ENCODE measurements at places on chromosomes 7 and 10.

DNA sequence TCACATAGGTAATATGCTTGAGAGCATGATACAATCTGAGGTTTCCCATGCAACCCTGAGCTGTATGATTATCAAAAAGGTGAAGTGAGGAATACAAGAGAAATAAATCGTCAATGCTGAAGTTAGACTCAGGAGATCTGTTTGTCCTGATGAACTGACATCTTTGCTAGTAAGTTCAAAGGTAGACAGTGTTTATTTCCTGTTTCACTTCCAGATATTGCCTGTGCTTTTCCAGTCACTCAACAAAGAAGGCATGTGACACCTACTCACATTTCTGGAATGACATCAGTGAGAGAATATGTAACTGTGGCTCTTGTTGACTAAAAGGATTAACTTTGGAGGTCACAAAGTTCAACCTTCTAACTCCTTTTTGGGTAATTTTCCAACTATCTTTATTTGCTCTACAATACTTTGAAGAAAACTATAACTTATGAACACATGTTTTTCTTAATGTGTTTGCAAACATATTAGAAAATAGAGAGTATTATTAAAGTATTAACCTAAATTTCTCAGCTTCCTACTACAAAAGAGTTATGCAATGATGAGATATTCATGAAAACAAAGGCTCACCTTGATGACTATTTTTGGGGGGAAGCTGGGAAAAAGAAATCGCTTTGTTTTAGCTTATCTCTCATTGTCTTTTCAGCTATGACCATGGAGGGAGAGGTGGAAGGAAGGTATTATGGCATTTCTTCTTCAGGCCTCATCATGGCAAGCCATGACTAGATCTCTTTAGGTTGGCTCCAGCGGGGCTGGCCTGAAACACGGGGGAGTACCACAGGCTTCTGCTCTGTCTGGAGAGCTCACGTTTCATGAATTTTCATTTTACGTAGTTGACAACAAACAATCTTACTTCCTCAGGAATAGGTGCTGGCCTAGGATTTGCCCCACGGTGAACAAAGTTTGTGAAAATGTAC, 214.7 kb upstream of the SLC26A5 start:
- DNase-seq = no peak

DNA sequence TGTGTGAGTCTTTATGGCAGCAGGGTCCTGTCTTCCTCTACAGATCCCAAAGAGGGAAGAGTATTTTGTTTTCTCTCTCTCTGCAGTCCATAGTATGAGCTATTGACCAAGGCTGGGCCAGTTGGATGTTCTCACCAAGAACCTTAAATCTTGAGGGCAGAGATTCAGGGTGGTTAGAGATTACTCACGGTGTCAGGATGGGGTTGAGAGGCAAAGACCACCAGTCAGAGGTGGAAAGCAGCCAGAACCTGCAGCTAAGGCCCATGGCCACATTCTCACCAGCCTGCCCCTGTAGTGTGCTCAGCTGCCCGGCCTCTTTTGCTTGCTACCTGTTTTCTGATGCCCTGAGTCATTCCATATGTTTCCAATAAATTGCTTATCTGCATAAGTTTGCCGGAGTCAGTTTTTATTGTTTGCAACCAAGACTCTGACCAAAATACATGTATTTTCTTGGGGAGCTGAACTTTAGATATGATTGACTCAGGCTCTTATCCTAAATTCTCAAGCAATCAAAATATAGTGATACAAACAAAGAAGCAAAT, 67.0 kb downstream of the MAP3K8 start:
- no peak for DNase-seq

DNA sequence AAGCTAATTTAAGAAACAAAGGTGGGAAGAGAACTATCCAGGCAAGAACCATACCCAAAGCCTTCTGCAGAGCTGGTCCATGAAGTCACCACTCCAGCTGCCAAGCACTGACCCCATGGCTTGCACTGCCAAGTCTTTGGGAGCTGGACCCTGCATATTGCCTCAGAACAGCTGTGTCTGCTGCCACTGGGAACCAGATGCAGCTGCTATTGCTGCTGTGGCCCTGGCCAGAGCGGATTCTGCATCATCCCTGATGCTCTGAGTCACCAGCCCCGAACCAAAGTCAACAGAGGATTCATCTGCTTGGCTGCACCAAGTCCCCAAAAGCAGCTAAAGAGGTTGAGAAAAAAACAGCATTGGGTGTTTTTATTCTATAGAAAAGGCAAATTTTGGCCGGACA, 39.2 kb upstream of the GSAP start:
- no peak for DNase-seq

- no peak for DNase-seq
Observed at GRCh38 chr7:1127001-1127400, 33.0 kb downstream of the ZFAND2A start.

GRCh38 chr10:80996615-80997193, 459.0 kb downstream of the SH2D4B start:
- DNase-seq = peak; percentile 27

- DNase-seq = no peak
Observed at GRCh38 chr10:22294694-22295093, 21.5 kb upstream of the COMMD3 start.

- no peak for DNase-seq
Observed at GRCh38 chr7:29547421-29547820, 16.2 kb upstream of the PRR15 start.

- DNase-seq = no peak
Observed at GRCh38 chr7:26659121-26659520, 205.3 kb downstream of the SKAP2 start.

- no peak for DNase-seq
Observed at GRCh38 chr7:125561006-125561405, 631.4 kb upstream of the POT1 start.

- DNase-seq = no peak
Observed at GRCh38 chr10:11849277-11849676, 26.1 kb downstream of the PROSER2 start.

GRCh38 chr7:50166997-50167965, 74.2 kb upstream of the ZPBP start:
- DNase-seq = no peak

DNA sequence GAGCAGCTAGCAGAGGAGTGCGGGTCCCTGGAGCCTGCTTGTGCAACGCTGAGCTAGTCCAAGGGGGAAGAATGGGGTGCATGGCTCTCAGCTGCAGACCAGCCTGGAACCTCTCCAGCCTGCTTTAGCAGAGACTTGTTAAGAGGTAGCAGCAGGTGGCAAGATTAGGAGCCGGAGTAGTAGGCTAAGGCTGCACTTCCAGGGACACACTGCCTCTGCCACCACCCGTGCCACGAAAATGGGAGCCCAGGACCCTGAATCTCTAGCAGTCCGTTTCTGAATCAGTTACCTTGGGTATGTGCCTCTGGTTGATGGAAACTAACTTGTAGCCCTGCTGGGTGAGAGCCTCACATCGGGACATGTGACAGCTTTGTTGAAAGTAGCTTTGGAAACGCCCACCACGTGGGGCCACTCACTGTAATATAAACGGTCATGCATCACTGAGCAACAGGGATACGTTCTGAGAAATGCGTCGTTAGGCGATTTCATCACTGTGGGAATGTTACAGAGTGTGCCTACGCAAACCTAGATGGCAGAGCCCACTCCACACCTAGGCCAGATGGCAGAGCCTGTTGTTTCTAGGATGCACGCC, 25.9 kb downstream of the HTRA1 start:
- DNase-seq = peak; percentile 51

DNA sequence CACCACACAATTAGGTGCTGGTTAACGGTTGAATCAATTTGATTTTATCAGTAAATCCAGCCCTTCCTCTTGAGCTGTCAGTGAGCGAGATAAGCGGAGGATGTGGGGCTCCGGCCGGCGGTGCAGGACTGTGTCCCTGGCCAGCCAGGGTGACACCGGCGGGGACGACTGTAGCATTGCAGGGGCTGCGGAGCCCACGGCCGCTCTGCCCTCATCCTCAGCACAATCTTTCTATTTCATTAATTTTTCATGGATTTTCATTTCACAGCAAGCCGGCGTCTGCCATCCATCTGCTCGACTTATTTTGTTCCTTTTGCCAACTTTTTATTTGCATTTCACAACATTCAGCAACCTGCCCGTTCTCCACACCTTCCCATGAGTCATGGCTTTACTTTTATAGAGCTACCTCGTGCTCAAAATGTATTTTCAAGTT, 4.7 kb downstream of the ADARB2 start:
- DNase-seq = no peak

GRCh38 chr10:14584661-14585060, 190.0 kb downstream of the FAM107B start:
- no peak for DNase-seq

DNA sequence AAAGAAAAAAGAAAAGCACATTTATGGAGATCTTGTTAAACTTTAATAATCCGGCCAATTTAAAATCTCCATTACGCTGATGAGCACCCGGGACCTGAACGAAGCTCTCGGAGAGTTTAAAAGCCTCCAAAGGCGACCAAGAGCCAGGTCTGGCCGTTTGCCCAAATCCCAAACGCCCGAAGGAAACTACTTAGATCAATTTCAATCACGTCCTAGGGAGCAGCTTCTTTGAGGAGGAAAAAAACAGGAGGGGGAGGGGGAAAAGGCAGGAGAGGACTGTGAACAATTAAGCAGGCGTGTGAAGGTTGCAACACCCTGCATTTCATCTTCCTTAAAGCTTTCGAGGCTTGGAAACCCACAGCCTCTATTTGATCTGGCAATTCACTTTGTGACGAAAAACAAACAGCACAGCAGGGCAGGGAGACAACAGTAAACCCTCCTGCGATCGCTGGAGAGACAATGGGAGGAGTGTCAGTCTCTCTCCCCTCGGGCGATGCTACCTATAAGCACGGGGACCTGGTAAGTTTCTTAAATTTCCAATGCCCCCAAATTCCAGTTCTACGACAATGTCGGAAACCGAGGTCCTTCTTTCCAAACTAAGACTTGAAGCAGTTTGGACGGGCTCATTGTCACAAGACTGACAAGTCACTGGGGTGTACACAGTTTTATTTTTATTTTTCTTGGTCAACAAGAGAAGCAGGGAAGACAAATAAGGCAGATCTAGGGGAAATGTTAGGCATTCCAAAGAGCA, 1.2 kb downstream of the KLF6 start:
- DNase-seq = peak; percentile 74

DNA sequence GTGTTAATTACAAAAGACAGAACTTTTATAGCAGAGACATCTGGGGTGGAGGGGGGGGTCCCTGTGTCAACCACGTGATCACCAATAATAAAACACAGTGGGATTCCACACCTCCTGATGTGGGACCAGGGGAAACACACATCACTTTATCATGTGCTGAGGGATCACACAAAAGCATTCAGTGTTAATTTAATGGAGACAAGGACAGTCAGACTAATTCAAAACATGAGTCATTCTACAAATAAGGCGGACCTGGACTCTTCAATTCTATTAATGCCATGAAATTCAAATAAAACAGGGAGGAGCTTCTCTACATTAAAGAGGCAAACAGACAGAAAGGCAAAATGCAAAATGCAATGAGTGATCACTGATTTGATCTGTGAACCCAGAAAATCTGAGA, 67.3 kb upstream of the PFKP start:
- DNase-seq = no peak

DNA sequence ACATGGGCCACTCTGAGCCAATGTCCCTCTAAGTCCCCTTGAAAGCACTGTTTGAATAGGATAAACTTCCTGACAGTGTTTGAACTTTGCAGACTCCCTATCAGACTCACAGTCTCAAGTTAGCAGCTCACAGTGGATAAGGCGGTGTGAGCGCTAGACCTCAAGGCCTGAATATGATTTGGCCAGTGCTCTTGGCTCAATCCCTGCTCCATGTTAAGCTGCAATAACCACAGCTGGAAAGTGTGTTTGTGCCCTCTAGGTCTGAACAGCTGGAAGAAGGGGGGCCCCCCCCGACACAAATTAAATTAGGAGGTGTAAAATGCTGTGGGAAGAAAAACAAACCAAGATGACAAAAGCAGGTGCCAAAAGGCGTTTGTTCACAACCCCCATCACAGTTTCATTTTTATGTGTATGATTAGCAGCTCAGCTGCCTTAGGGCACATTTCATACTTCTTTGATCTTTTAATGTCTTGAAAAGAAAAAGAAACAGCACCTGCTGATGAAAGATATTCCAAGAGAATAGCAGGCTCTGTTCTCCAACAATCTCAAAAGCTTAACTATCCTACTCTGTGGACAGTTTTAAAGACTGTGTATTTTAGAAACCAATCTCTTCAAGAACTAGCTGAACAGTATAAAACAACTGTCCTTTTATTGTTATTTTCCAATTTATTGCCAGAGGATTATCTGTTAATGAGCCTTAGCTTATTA, 167.6 kb downstream of the SNX13 start:
- DNase-seq = no peak

GRCh38 chr10:78148961-78149612, 115.4 kb downstream of the RPS24 start:
- no peak for DNase-seq

GRCh38 chr10:78991187-78991586, 77.6 kb upstream of the ZMIZ1 start:
- DNase-seq = no peak

GRCh38 chr10:70599791-70600190, 2.8 kb downstream of the PRF1 start:
- DNase-seq = no peak

- no peak for DNase-seq
Observed at GRCh38 chr7:92636018-92636560, 45.9 kb upstream of the FAM133B start.

GRCh38 chr10:26503911-26504310, 65.8 kb downstream of the APBB1IP start:
- no peak for DNase-seq

- DNase-seq = no peak
Observed at GRCh38 chr10:114628106-114628505, 30.0 kb downstream of the ABLIM1 start.

- DNase-seq = no peak
Observed at GRCh38 chr7:87505122-87505521, 29.6 kb upstream of the ABCB4 start.

DNA sequence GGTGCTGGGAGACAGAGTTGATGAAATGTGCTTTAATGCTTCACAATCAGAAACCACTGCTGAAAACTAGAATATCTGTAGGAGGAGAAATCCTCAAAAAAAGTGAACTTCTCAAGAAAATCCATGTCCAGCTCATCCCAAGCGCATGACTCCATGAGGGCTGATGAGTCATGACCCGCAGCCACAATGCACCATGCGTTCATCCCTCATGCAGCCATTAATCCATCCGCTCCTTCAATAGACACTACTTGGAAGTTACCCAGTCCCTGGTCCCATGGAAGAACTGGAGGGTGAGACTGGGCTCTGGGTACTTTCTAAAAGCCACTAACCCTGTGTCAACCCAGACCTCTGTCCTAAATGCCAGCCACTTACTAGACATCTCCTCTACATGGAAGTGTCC, 24.4 kb downstream of the TMEM273 start:
- DNase-seq = no peak

DNA sequence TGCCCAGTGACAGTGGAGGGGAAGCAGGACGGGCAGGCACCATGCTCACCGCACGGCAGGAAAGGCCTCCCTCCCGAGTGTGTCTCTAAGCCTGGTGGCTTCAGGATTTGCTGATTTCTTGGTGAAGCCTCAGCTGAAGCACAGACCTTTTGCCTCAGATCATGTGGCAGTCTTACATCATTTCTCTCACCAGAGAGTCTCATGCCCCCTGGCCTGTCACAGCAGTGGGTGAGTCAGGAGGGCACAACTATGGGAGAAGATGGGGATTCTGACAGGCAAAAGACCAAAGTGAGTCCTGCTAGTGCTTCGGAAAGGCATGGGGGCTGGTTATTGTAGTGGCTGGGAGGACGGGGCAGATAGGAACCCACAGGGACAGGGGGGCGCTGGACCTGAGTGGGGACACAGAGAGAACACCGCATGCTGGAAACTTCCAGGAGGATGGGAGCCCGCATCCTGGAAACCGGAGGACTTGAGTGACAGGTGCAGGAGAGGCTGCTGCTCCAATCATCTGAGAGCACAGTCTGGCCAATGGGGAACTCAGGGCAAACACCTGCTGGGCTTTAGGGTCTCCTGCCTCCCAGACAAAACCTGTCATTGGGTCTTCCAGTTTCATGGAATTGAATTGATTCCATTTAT, 166.8 kb downstream of the ADARB2 start:
- no peak for DNase-seq

All from transverse colon (tissue), 4 donors.